ENCODE measurements at places on chromosomes 2 and 18. TPM values are rescaled to one million over a fixed set of nuclear protein-coding genes. Genes with fewer than 3 reads are reported as not detected.

GRCh38 chr2:173054466-173054865, 21.2 kb upstream of the MAP3K20 start:
- DNase-seq, result no peak

- no peak for DNase-seq
Measured at GRCh38 chr18:50080316-50080715, 114.6 kb downstream of the MYO5B start.

DNA sequence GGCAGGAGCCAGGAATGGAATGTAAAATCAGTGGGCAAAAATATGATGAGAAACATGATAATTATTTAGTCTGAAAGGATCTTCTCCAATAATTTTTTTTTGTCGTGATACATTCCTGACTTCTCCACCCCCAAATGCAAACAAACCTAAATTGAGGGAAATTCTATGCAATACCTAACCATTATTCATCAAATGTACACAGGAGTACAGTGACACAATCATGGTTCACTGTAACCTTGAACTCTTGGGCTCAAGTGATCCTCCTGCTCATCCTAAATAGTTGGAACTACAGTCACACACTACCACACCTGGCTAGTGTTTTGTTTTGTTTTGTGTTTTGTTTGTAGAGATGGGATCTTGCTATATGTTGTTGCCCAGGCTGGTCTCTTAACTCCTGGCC, 46.5 kb downstream of the RAB10 start:
- no peak for DNase-seq

GRCh38 chr18:76351961-76352581, 143.0 kb downstream of the ZNF516 start:
- no peak for DNase-seq

- no peak for DNase-seq
Measured at GRCh38 chr18:21760321-21760720, 19.7 kb downstream of the MIB1 start.

- DNase-seq, result no peak
Measured at GRCh38 chr2:105490956-105491355, 92.1 kb upstream of the FHL2 start.

DNA sequence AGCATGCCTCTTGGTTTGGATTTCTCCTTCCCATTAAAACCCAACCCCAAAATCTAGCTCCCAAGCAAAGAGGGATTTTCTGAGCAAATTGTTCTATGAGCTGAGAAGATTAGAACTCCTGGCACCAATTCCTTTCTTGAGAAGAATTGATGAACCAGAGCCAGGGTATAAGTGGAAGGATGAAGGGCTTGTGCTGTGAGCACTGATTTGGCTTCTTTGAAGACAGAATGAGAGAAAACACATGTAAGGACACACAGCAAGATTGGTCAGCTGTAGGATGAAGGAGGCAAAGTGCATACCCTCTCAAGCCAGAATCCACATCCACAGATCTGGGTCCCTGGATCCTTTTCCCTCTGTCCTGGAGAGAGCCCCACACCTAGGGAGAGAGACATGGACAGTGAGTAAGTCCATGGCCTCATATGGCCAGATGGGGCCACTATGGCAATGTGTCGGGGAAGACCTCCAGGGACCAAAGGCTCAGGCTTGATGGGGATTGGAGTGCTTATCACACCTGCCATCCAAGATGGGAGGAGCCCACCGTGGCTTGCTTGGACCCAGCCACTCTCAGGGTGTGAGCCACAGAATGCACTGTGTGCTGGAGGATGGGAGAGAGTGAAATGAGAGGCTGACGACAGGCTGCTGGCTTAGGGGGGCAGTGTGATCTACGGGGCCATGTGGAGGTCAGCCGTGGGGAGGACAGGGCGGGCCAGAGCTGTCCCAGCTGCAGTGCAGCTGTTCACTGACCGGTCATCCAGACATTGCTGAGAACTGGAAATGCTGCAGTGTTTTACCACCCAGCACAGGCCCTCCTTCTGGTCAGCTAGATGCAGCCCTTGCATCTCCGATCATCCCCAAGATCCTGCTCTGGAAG, 339.8 kb downstream of the CYP26B1 start:
- DNase-seq, result no peak

- DNase-seq, result no peak
Measured at GRCh38 chr2:227325839-227326195, 766 bp downstream of the MFF start.

GRCh38 chr2:191030521-191031154, 16.7 kb upstream of the STAT1 start:
- DNase-seq, result peak; percentile 56

DNA sequence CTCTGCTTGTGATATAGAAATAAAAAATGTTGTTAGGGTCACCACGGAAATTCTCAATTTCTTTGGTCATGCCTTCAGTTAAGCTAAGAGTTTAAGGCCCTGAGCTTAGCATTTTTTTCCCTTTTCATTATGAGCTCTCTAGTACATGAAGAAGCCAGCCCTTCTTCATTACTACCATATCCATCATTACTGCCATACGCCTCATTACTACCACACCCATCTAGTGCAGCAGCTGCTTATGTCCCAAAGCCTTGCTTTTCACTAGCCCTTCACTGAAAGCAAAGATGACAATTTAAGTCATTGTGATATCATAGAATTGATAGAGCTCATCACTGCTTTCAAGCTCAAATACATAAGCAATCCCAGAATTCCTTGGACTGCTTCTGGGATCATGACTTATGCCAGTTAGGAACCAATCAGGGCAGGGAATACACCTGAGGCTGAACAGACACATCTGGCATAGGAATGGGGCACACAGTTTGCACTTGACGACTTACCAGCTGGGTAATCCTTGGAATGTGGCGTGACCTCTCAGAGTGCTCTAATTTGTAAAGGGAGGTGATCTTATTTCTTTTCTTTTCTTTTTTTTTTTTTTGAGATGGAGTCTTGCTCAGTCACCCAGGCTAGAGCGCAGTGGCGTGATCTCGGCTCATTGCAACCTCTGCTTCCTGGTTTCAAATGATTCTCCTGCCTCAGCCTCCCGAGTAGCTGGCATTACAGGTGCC, 40.3 kb downstream of the SOWAHC start:
- no peak for DNase-seq

DNA sequence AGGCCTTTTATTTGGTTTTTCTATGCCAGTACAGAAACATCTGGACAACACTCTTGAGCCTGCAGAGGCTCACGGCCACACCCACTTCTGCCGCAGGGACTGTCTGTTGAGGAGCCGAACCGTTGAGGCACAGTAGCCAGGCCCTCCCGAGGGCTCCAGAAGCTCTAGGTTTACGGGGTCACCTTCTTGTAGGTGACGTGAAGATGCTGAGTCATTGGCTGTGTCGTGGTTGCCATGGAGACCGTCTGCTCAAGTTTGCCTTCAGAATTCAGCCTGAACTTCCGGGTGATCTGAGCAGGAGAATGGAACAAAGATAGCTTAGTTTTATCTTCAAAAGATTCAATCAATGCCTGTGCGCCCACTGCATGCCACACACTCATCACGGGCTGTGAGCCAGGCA, 25.9 kb downstream of the BOK start:
- no peak for DNase-seq

DNA sequence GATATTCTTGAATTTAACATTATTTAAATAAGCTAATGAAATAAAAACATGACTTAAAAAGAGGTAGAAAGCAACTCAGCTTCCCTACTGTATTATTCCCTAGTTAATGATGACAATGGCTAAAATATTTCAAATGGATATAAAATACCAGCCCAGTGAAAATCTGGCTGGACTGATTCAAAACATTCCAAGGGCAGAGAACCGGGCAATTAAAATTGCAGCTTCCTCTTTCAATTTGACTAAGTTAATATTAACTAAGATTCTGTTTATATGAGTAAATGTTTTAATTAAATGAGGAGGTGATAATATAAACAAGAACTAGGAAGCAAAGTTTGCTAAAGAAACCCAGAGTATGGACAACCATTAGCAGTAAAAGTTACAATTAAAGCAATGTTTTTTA, 65.6 kb downstream of the RAPH1 start:
- DNase-seq, result no peak

- DNase-seq, result no peak
Measured at GRCh38 chr2:104444392-104444791, 409.5 kb upstream of the POU3F3 start.

- DNase-seq, result no peak
Measured at GRCh38 chr18:66495844-66496243, 108.0 kb downstream of the CDH19 start.

- DNase-seq, result no peak
Measured at GRCh38 chr2:60336442-60337141, 216.9 kb downstream of the BCL11A start.

GRCh38 chr2:206981086-206981674, 41.9 kb downstream of the CPO start:
- no peak for DNase-seq

DNA sequence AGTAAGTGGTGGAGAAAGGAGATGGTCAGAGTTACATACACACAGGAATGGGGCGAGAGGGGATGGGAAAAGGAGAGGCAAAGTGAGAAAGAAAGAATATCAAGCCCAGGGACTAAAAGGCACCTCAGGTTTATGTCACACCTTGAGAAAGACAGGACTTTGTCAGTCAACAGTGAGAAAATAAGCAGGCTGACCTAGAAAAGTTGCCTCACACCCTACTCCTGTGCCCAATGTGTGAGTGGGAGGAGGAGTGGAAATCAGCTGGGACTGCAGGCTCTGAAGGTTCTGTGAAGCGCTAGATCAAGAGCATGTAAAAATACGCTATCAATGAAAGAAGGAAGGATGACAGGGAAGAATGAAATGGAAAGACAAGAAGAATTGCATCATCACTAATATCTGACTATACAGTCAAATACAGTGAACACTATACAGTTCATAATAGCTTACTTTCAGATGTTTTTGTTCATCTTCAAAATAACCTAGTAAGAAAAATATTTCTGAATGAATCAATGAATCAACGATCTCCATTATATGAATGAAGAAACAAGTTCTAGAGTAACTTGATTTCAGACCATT, 10.7 kb downstream of the VPS54 start:
- no peak for DNase-seq

GRCh38 chr2:203418271-203418670, 90.1 kb downstream of the ABI2 start:
- no peak for DNase-seq

Gene DUSP19
- total RNA-seq, result 3.3 TPM

Gene BCL11A
- total RNA-seq, result 0.12 TPM

Gene CIB4
- not detected for total RNA-seq

Gene G6PC2
- total RNA-seq, result not detected

Gene DNAJC10
- total RNA-seq, result 56.5 TPM

Gene STK39
- total RNA-seq, result 25.9 TPM

Gene CPS1
- 0.44 TPM for total RNA-seq

Gene DYNAP
- not detected for total RNA-seq

Gene C2orf80
- not detected for total RNA-seq

Gene TMEM131
- total RNA-seq, result 47.6 TPM
